ENCODE measurements at places on chromosomes 5 and 9. TPM values are rescaled to one million over a fixed set of nuclear protein-coding genes. Genes with fewer than 3 reads are reported as not detected.
A peak's percentile ranks its signal among the peaks of the same experiment; 100 is the strongest.

DNA sequence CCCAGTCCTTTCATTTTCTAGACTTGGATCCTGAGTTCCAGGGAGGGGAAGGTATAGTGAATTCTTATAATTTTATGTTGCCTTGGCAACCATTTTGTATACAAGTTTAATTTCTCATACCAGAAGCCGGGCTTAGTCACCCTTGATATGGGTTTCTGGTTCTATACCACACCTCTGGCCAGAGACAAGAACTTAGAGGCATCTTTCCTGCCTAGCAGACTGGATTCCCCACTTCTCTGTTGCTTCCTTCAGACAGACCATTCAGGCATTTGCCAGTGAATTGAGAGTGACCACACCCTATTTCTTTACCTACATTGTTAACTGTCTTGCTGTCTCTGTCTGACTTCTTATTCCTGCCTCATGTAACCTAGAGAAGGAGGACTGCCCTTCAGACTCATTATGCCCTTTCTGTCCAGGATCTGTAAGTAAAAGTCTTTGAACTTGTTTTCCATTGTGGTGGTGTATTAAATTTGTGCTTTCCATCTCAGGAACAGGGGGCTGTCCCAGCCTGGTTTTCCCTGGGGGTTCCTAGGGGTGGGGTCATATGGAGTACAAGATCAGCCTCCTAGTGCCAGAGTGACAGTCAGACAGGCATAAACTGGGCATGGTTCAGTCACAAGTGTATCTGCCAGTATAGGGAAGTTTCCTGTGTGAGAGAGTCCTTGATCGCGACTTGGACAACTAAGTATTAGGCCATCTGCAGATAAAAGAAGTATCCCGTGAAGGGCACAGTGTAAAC lies 27.4 kb downstream of the TNFSF8 start:
- no peak for DNase-seq

- no peak for DNase-seq
Observed at GRCh38 chr9:80094176-80094771, 522.5 kb downstream of the TLE4 start.

DNA sequence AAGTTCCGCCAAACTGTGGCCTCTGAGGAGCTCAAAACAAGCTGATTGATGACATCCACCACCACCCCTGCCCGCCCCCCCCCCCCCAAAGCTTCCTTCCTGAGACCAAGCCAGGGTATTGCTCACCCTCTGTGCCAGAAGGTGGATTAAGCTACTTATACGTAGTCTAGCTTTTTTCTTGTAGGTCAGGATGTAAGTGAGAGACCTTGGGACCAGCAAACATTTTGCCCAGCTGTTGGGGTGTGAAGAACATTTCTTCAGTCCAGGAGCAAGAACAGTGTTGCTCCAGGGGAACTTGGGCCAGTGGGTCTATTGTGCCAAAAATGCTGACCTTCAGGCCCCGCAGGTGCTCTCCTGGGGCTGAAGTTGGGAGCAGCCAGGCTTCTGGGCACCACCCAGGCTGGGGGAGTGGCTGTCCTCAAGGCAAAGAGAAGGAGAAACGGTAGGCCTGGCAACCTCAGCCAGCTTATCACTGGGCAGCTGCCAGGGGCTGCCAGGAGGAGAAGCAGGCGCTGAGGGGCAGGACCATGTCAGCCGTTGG lies 18.0 kb downstream of the NEURL1B start:
- DNase-seq = no peak

GRCh38 chr5:176712546-176713304 lies 65.4 kb downstream of the TSPAN17 start:
- peak; percentile 68 for DNase-seq

GRCh38 chr5:127513408-127513970 lies 4.0 kb upstream of the PRRC1 start:
- no peak for DNase-seq

GRCh38 chr5:178778919-178779318 lies 48.5 kb upstream of the ZNF354A start:
- DNase-seq = no peak

Gene SCGB3A2
- 51.2 TPM for total RNA-seq

Gene CORO2A
- total RNA-seq = 30.5 TPM

Gene SLC45A2
- total RNA-seq = not detected

Gene GABRB2
- total RNA-seq = 4.7 TPM

Gene ACOT12
- total RNA-seq = not detected

Gene HMCN2
- 5.2 TPM for total RNA-seq
